ENCODE measurements at places on chromosomes 2 and 18.

DNA sequence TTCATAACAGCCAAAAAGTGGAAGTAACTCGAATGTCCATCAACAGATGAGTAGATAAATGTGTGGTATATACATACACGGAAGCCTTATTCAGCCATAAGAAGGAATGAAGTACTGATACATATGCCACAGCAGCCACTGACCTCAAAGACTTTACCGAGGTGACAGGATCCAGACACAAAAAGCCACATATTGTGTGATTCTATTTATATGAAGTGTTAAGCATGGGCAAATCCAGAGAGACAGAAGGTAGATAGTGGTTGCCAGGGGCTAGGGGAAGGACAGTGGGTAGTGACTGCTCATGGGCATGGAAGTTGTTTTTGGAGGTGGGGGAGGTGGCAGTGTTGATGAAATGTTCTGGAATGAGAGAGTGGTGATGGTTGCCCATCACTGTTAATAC, 33.9 kb downstream of the ZAP70 start:
- DNase-seq = no peak

GRCh38 chr2:38074764-38075506, 1.0 kb downstream of the CYP1B1 start:
- DNase-seq = no peak

DNA sequence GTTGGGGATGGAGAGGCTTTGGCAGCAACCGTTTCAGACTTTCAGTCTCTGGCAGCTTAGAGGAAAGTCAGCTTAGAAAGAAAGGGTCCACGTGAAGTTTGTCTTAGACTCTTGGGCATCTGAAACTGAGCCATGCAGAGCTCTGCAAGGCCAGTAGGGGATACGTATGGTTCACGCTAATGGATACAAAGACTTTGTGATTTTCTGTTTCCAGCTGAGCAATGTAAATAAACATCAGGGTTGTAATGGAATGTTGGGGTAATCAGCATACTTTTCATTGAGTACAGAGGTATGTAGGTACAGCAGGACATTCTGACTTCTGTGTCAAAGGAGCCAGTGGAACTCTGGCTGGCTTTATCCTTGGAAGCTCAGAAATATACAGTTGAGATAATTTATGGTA, 31.0 kb downstream of the RALB start:
- DNase-seq = no peak

DNA sequence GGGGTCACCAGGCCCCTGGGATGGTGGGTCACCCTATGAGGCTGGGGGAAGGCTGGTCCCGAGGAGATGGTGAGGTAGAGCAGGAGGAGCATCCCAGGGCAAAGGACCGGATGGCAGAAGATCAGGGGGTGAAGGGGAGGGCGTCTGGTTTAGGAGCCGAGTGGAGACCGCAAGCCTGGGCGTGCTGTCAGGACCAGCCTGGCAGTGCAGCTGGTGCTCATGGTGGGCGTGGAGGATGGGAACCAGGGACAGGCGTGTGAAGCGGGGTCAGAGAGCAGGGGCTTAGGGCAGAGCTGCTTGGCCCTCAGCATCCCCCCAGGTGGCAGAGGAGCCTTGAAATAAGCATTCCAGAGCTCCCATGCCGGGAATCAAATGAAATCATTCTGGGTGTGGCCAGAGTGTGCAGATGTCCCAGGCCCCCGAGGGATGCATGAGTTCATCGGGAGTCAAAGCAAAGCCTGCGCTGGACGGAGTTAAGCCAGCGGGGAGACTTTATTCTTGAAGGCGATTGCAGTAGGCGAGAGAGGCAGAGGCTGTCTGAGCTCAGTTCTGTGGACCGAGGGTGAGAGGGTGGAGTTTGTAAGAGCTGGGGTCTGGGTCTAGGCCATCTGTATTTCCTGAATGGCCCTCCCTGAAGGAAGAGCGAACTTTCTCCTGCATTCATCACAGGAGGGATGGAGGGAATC, 33.1 kb upstream of the MBP start:
- no peak for DNase-seq

GRCh38 chr2:74983631-74984392, 25.4 kb downstream of the POLE4 start:
- no peak for DNase-seq

GRCh38 chr2:71941726-71942525, 205.7 kb downstream of the CYP26B1 start:
- DNase-seq = no peak

GRCh38 chr18:7000484-7001096, 117.0 kb downstream of the LAMA1 start:
- peak; percentile 44 for DNase-seq

DNA sequence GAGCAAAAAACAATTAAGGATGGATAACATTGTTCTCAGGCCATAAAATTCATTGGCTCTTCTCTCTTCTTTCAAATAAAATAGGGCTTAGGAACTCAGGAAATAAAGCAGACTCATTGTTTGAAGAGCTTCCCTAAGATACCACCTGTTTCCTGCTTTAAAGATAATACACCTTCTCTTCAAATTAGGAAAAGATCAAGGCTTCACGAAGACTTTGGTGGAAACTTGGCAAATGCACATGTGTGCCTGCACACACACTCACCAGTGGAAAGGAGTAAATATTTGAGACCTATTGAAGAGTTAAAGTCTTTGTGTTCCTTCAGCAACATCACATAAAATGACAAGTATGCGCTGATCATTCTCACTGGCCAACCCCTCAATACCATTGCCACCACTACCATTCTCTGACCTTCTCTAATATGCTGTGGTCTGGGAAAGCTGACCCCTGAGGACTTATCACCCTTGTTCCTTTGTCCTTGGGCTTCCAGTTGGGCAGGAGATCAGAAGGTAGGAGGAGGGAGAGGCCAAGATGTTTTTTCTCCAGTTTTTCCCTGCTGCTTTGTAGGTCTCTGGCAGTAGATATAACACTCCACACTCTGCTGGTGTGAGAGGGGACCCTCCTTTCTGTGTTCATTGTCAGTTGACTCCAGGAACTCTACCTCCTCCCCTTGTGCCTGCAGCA, 53.5 kb upstream of the SPOPL start:
- DNase-seq = no peak

- DNase-seq = peak; percentile 92
Measured at GRCh38 chr2:60560734-60561644, 7.5 kb upstream of the BCL11A start.

DNA sequence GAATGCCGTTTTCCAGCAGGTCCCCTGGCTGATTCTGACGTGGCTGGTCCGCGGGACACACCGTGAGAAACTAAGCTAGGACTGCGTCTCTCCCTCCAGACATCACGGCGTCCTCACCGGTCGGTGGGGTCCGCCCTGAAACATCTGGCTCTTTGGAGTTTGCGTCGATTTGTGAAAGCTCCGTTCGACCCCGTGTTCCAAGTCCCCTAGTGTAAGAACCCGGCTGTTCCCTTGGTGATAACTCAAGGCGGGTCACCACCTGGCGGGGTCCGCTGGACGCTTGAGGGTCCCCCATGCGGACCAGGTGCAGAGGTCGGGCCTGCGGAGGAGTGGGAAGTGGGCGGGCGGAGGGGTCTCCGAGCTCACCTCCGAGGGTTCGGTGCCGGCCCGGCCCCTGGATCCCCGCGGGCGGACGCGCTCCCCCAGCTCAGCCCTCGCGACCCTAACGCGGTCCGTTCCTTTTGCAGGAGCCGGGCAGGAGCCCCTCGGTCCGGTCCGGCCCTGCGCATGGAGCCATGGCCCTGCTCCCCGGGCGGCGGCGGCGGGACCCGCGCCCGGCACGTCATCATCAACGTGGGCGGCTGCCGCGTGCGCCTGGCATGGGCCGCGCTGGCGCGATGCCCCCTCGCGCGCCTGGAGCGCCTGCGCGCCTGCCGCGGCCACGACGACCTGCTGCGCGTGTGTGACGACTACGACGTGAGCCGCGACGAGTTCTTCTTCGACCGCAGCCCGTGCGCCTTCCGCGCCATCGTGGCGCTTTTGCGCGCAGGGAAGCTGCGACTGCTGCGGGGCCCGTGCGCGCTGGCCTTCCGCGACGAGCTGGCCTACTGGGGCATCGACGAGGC, 65.6 kb downstream of the KCNG2 start:
- no peak for DNase-seq

GRCh38 chr2:149178612-149179011, 140.1 kb downstream of the LYPD6B start:
- no peak for DNase-seq

DNA sequence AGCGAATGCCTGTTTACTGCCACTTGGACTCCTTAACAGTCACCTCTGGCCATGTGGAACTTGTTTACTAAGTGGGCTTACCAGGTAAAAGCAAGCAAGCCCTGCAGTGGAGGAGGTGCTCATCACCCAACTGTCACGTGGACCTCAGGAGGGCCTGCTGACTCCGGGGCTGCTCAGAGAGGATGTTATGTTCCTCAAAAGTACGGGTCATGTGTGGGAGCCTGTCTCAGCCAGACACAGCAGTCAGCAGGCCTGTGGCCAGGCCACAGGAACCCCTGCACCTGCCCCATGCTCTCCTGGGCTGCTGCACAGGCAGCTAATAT, 36.2 kb downstream of the AMER3 start:
- DNase-seq = no peak

DNA sequence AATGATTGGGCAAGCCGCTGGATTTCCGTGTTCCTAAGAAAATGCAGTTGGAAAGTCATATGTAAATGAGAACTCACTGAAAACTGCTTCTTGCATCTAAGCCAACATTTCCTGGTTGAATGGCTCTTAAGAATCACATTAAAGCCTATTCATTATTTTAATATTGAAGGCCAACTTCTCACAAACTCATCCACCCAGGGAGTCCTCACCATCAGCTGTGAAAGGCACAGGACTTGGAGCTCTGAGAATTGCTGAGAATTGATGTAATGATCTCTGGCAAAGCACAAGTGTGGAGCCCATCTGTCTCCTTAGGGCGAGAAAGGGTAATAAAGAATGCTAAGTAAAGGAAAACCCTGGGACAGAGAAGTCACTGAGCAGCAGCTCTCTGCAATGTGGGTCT, 55.9 kb upstream of the APCDD1 start:
- DNase-seq = no peak

- DNase-seq = no peak
Measured at GRCh38 chr18:79798999-79799370, 1.2 kb downstream of the KCNG2 start.

DNA sequence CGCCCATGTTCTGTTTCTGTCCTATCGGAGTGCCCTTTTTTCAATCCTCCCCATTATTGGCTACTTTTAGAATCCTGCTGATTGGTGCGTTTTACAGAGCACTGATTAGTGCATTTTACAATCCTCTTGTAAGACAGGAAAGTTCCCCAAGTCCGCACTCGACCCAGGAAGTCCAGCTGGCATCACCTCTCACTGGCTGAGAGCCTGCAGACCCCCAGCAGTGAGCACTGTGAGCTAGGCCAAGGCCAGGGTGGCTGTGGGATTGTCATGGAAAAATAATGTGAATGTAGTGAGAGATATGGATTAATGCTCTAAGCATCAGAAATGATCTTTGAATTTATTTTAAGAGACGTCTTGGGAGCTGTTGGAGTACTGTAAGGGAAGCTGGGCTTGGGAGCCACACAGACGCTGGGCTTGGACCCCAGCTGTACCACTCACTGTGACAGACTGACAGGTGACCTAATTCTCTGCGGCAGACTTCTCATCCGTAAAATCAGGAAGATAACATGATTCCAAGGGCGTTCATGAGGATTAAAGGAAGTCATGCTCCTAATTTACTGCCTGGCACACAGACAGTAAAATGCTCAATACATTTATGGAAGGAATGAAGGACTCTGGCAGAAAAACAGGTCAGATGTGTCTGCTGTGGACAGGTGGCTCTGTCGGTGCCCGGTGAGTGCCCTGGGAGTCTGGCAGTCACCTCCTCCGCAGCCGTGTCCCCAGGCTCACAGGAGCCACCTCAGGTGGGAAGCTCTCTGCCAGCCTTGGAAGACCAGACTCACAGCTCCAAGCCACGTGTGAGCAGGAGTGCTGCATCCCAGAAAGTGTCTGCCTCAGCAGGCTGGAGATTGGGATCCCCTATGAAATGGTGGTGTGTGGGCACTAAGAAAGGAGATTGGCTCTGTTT, 105.5 kb downstream of the FAM168B start:
- DNase-seq = no peak

GRCh38 chr2:54606393-54606958, 117.0 kb upstream of the EML6 start:
- no peak for DNase-seq

DNA sequence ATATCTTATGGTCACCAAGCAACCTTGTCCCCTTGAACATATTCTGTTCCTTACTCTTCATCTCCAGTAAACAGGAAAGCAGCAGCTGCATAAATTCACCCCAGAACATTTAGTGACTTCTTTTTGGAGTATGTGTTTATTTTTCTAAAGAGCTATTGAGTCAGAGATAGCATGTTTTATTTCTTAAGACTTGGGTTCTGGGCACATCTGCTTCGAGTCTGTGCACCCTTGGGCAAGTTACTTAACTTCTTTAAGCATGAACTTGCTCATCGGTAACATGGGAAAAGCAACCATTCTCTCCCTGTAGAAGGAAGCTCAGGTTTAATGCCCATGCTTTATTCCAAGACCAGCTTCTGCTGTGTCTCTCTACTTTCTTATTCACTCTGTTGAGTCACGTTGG, 309.3 kb upstream of the MEX3C start:
- DNase-seq = no peak

GRCh38 chr2:25168256-25169072, at the start of gene POMC:
TSS of gene POMC (minus strand) at chr2:25168580. CDS start at chr2:25164772, 3,808 bp downstream.
- DNase-seq = no peak

DNA sequence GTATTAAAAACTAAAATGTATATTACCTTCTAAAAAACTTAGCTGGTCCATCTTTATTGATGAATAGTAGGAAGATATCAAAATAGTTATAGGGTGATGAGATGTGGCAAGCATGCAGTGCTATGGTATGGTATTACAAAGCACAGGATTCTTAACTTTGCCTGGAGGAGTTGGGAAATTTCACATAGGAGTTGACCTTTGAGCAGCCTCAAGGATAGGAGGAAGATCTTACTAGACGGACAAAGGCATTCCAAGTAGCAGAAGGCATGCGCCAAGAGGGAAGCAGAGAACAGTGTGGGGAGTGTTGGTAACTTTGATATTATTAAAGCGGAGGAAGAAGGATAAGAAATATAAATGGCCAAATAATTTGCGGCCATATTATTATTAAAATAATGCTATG, 60.0 kb downstream of the TTC21B start:
- DNase-seq = no peak

DNA sequence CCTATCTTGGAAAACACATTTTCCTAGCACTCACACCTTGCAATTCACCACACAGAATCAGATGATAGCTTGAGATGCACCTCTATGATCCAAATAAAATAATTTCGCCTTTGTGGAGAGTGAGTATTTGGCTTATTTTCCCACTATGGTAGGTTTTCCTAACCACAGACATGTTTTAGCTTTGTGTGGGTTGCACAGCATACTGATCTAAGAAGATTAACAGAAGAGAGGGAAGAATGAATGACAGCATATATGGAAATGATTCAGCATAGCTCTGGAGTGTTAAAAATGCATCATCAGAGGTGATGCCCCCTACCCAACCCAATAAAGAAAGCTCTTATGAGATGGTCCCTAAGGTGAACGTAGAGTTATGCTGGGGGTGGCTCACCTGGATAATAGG, 72.5 kb downstream of the GCA start:
- no peak for DNase-seq

All from Karpas-422 (cell line).